ENCODE measurements at places on chromosomes 1 and 21. TPM values are rescaled to one million over a fixed set of nuclear protein-coding genes. Genes with fewer than 3 reads are reported as not detected.

- DNase-seq: no peak
Observed at GRCh38 chr1:76677416-76678405, 189.6 kb upstream of the ST6GALNAC5 start.

- DNase-seq: peak; percentile 59
Observed at GRCh38 chr1:157157501-157158190, 19.5 kb upstream of the ETV3 start.

The S100A8 gene
- not detected for total RNA-seq

- DNase-seq: no peak
Observed at GRCh38 chr21:44571296-44571695, 2.2 kb upstream of the KRTAP10-4 start.
